Sciatic nerve (tissue), 2 donors: ENCODE measurements at places on chromosomes 7 and 10. TPM values are rescaled to one million over a fixed set of nuclear protein-coding genes. Genes with fewer than 3 reads are reported as not detected.

The XRCC2 gene
- 0.58 TPM for total RNA-seq

The CCZ1 gene
- total RNA-seq: 74.7 TPM

The TAS2R41 gene
- total RNA-seq: not detected

The NEUROG3 gene
- total RNA-seq: not detected

GRCh38 chr10:122854648-122855047, 9.0 kb upstream of the CUZD1 start:
- DNase-seq: no peak

DNA sequence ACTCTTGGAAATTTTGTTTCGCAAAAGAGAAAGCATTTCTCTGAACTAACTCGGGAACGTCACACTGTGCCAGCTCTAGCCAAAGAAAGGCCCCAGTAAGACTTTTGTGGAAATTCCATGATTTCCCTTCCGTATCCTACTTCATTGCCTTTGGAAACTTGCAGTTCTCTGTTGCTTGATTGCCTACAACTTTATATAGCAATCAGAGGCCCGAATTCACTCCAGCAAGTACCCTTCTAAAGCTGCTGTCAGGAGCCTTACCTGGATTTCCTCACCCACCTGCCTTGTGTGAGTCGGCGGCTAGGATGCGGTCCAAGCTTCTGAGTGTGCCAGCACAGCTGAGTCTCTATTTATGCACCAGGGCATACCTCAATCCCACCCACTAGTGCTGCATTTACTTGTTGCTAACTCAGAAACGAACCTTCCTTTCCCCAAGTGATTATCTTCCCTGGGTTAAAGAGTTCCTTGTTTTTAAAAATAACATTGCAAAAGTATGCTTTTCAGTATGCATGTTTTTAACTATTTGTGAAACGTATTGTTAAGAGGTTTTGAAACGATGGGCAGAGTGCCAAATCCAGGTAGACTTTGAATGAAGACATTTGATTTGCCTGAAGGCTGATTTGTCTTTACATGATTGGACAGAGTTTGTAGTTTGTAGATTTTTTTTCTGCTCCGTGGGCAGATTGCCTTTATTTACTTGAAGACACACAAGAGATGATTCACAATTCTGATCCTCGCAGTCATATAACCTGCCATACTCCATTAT, at the start of gene AGR2:
Gene AGR2 (minus strand): TSS at position 326 of the 766 bp plus-strand sequence. CDS start 3,203 bp downstream, outside the sequence.
- no peak for DNase-seq

GRCh38 chr10:87550741-87551140, 46.0 kb downstream of the MINPP1 start:
- no peak for DNase-seq

DNA sequence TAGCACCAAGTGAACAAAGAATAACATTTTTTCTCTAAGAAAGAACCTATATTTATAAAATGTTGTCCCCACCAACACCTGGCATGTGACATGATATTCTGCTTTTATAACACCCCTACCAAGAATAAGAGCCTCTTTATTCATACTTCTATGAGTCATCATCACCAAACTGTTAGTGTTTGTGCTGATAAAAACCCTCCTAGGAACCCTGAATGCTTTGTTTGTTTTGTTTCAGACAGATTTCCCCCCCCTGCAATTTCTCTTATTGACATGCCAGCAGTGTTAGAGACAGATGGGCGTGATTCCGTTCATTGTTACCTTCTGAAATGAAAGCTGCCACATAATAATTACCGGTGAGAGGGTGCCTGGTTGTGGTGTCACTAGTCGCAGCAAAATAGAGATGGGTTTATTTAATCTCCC, 651.1 kb downstream of the SORCS1 start:
- DNase-seq: no peak

- DNase-seq: no peak
Observed at GRCh38 chr10:75417522-75417927, 13.9 kb upstream of the LRMDA start.

DNA sequence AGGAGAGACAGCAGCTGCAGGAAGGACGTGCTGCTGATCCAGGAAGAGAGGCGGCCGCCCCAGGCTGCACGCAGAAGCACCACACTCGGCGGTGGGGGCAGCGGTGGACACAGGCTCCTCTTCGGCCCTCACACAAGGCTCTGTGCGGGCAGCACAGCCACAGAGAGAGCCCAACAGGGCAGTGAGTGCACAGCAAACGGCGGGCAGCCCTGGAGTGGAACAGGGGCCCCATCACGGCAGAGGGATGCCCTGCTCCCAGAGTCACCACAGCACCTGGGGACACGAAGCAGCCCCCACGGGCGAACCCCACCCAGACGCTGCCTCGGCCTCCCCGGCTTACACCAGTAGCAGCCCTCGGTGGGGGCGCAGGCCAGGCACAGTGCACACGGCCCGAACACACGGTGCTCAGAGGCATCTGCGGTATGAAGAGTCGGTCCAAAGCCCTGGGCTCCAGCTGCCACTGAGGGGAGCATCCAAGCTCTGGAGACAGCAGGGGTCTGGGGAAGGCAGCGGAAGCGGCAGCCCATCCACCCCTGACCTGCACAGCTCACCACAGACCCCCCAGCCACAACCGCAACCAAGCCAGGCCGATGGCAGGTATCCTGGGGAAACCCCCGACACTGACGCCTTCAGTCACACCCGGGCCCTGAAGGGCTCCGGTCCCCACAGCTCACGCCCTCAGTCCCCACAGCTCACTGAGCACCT, 16.8 kb downstream of the NUDT1 start:
- DNase-seq: no peak

- DNase-seq: no peak
Observed at GRCh38 chr7:126806614-126807013, 446.1 kb downstream of the GRM8 start.

DNA sequence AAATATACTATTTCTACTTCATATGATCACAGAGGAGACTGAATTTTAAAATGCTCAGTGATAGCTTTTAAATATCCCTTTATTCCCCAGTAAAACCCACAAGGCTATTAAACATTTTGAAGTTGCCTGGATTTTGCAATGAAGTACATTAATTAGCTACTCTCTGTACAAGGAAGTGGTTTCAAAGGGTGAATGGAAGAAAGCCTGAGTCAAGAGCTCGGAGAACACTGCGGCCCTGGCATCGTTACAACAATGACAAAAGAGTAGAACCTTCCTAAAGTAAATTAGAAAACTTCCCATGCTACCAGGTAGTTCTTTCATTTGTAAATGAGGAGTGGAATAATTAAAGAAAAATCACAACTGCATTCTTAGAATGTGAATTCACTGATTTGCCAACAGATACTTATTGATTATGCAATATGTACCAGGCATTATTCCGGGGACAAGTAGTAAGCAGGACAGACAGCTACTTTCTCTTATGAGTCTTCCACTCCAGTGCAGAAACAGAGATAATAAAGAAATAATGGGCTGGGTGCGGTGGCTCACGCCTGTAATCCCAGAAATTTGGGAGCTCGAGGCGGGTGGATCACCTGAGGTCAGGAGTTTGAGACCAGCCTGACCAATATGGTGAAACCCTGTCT, 63.0 kb downstream of the ZNF22 start:
- no peak for DNase-seq

DNA sequence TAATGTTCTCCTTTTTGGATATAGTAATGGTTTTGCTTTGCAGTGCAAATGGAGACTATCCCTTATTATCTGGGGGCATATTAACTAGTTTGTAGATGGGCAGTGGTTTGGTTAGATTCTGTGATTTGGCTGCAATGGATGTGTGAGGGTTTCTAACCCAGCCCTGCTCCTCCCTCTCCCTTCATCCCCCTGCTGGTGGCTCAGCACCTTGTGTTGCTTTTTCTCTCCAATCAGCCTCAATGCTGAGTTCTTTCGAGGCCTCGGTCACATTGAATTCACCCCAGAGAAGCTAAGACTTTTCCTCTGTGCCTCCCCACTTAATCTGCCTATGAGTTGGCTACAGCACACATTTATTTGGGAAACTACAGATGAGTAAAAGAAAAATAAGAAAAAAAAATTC, 120.0 kb downstream of the MALRD1 start:
- DNase-seq: no peak

- DNase-seq: no peak
Observed at GRCh38 chr7:23945472-23945871, 235.5 kb downstream of the STK31 start.

The DNAJC30 gene
- total RNA-seq: 10.5 TPM
